ENCODE measurements at places on chromosomes 6 and 20.

GRCh38 chr20:17966432-17967310, 1.9 kb downstream of the SNX5 start:
- no peak for DNase-seq

- no peak for DNase-seq
Observed at GRCh38 chr6:4017834-4018170, 61.1 kb downstream of the FAM217A start.

GRCh38 chr6:9057937-9058336, 622.6 kb upstream of the SLC35B3 start:
- no peak for DNase-seq

- DNase-seq, result no peak
Observed at GRCh38 chr6:31970604-31971271, 1.2 kb downstream of the DXO start.

DNA sequence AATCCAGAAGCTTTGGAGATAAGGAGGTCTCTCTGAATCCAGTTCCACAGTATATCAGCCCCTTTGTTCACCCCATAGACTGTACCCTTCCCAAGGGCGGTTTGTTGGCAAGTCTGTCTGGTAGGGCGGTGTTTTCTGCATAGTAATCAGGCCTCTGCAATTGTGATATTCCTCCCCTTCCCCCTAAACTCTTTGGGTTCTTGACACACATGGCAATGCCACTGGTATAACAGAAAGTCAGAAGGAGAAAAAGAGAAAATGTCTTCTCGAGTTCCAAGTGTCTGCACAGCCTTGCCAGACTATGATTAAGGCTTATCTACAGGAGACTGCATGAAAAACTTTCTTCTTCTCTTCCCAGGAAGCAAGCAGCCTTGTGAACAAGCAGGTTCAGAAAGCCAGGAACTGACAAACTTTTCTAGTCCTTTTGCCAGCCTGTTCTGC, 45.6 kb downstream of the FOXO3 start:
- no peak for DNase-seq

GRCh38 chr6:134813146-134813545, 136.8 kb downstream of the ALDH8A1 start:
- no peak for DNase-seq

DNA sequence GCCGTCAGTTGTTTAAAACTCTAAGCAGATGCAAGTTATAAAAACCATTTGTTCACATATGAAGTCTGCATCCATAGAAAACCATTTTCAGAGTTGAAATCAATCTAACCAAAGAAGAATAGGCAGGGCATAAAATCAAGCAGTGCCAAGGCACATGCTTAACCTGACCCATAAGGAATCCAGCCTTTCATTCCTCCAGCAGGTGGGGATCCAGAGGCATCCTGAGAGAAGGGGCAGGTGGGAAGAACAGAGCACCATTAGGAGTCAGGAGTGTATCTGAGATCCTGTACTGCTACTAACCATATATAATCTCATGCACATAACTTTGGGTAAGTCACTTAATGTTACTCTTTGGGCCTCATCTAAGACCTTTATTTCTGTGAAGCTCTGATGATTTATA, 29.4 kb upstream of the FOXO3 start:
- DNase-seq, result no peak

DNA sequence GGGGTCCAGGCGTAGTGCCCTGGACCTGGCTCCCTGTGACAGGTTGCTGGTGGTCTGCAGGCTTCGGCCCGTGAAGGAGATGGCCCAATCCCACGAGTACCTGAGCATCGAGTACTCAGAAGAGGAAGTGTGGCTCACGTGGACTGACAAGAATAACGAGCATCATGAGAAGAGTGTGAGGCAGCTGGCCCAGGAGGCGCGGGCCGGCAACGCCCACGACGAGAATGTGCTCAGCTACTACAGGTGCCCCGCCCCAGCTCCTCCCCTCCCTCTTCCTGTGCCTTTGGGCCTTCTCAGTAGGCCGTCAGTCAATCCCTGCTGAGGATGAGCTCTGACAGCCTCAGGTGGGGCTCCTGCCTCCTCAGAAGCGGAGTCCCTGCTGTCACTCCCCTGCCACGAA, 42.6 kb downstream of the UQCC2 start:
- no peak for DNase-seq

GRCh38 chr6:140445474-140446004, 1071.1 kb upstream of the CITED2 start:
- DNase-seq, result no peak
